ENCODE measurements at places on chromosomes 7 and 10.

DNA sequence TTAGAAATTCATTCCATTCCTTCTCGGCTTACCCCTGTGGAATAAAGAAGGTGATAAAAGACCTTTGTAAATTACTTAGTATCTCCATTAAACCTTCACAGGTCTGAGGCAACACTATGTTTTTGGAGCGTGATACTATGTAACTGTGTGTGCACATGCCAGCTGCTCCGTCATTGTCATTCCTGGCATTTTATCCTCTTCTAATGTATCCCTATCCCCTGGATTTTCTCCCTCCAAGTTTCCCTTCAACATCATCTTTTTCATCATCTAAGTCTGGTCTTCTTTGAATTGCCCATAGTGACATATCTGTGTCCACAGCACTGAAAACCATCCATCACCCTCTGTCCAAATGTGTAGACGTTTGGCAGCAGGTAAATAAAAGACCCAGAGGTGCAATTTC, 125.7 kb downstream of the TEX36 start:
- no peak for DNase-seq

- DNase-seq, result no peak
These were observed 117.0 kb downstream of the AASS start for GRCh38 chr7:122027058-122027457.

GRCh38 chr10:122568551-122568950, 8.0 kb downstream of the DMBT1 start:
- DNase-seq, result no peak

- no peak for DNase-seq
These were observed 13.4 kb downstream of the EBF3 start for GRCh38 chr10:129950676-129951075.

DNA sequence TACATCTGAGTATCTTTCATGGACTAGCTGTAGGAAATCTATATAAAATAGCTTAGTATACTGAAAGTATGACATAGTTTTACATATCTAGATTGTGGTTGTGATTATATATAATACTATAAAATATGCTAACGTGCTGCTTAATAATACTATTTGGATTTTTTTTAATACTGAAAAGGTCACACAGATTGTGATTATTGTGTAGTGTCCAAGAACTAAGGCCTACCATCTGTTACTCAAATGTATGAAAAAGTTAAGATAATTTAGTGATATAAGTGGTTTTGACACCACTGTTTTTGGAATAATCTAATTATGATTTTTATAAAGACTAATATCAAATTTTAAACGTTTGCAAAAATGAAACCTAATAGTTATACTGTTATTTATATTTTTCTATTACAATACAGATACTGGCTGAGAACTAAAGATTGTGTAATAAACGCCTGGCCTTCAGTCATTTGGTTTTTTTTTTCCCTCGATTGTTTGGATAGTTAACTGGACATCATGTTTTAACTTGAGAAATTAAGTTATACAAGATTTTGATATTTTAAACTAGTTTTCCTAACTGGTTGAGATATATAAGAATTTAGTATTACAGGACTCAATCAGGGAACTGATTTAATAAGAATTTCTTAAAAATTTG, 12.6 kb downstream of the PTEN start:
- no peak for DNase-seq

DNA sequence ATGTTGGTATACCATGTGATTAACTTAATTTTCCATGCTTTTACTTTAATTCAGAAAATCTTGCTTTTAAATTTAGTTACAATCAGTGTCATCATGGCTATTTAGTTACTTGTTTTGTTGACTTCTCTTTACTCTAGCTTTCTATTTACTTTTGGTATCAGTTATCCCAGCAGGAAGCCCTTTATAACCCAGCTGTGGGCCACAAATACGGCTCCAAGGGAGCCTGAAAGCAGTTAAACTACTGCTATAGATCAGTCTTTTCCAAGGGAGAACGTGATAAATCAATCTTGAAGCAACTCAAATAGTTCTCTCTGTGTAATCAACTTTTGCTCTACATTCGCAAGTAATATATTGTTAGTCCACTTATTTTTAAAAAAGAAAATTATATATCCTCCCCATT, 287.4 kb downstream of the CACNA2D1 start:
- no peak for DNase-seq

DNA sequence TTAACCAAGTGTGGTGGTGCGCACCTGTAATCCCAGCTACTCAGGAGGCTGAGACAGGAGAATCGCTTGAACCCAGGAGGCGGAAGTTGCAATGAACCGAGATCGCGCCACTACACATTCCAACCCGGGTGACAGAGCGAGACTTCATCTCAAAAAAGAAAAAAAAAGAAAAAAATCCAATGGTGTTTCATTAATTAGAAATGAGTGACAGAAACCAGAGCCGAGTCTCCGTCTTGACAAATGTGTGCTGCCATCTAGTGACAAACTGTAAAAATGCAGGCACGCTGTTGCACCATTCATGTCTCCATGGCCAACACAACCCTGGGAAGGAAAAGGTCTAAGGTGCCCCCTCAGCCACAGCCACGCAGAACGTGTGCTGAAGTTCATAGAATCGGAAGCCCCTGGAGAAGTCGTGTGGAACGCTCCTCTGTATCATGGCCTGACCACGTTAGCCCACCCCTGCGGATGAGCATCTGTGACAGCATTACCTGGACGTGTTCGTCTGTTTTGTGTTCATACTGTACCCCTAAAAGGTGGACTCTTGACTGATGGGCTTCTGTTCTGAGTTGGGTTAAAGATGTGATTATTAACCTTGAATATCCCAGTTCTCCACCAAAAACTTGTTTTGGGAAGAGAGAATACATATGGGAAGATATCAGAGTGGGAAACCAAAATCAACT, 94.9 kb downstream of the LYZL2 start:
- DNase-seq, result no peak

DNA sequence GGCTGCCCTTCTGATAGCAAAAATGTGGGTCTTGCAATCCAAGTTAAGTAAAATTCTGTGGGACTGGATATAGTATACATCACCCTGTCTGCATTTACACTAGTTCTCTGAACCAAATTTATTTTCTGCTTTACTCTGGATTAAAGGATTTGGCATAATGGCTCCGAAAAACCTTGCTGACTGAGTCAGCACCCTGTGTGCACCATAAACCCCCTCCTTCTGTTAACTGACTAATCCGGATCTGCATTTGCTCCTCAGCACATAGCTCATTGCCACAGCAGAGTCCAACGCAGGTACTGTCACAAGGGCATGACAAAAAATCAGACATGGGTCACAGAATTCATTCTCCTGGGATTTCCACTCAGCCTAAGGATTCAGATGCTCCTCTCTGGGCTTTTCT, 1.3 kb downstream of the OR2A5 start:
- DNase-seq, result no peak

GRCh38 chr7:112280267-112280666, 73.8 kb downstream of the ZNF277 start:
- no peak for DNase-seq

- no peak for DNase-seq
These were observed 202.1 kb downstream of the PRPF18 start for GRCh38 chr10:13788711-13789447.

DNA sequence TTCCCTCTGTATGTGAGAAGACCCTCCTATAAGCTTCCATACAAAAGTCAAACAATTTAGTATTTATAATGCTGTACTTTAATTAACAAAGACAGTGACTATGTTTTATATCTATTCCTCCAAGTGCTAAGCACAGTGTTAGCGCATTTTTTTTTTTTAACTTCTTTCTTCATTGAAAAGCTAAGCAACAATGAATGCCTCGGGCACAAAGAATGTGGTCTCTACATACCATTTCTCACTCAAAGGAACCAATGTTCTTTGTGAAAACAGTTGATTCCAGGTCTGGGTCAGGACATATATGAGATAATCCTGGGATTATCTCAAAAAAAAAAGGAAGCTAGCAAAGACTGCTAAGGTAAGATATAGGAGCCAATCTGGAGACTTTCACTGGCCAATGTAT, 26.2 kb upstream of the REEP3 start:
- no peak for DNase-seq

DNA sequence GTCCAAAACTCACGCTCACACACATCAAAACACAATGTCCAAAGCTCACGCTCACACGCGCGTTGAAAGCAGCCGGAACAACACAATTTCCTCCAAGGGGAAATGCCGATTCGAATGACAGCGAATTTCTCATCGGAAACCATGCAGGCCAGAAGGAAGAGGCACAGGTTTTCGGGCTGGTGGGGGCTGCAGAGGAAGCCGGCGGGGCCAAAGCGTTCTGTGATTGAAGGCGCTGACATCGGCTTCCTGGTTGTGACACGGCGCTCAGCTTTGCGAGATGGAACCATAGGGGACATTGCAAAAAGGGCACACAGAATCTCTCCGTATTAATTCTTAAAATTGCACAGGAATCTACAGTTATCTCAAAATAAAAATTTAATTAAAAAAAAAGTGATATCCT, 61.3 kb downstream of the FOXL3 start:
- DNase-seq, result peak; percentile 53

DNA sequence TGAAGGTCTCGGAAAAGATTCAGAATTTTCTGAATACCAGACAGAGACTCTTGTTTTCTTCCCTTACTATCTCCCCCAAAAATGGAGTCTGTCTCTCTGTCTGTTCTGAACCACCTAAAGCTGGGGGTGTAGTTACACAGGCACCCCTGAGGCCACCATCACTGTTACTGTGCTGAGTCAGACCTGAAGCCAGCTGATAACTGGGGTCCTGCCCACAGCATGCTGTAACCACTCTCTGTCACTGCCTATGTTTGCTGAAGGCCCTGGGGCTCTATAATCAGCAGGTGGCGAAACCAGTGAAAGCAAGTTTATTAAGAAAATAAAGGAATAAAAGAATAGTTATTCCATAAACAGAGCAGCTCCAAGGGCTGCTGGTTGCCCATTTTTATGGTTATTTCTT, 575.2 kb upstream of the POT1 start:
- no peak for DNase-seq

DNA sequence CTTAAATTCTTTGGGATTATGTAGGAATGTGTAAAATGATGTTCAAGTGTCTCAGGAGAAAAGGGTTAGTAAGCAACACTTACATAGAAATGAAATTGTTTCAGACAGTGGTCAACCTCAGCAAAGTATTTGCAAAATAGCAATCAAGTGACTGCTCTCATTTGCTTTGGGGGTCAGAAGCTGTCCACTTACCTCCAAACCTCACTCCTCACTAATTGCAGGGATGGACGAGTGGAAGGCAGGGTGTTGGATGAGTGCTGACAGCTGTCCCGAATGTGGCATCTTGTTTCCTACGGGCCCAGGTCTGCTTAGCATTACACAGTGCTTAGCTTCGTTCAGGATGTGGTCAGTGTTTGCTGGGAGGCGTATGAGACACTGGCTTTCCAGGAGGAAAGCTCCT, 437.0 kb downstream of the SUGCT start:
- DNase-seq, result no peak

DNA sequence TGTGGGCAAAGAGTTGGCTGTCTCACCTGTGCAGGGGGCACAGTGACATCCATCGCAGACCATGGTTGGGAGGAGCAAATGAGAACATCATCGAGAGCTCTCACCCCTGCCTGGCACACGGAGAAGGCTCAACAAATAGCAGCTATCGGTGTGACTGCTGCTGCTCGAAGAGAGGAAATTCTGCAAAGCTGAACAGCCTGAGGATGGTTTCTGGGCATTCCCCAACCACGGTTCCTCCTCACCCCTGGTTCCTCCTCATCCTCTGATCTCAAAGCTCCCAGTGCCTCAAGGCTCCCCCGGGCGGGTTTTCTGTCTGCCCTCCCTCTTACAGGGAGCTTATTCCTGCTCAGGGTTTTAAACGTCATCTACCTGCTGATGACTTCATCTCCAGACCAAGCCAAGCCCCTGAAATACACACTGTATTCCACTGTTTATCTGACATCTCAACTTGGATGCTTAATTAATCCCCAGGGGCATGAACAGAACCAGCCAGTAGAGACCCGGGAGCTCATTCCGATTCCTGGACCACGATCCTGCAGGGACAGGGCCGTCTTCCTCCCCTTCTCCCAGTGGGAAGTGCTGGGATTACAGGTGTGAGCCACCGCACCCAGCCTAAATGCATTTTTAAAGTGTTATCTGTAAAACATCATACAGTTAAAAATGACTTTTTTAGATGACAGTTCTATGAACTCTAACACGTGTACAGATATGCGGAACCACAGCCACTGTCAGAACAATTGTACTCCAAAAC, 19.5 kb upstream of the NOM1 start:
- DNase-seq, result no peak

DNA sequence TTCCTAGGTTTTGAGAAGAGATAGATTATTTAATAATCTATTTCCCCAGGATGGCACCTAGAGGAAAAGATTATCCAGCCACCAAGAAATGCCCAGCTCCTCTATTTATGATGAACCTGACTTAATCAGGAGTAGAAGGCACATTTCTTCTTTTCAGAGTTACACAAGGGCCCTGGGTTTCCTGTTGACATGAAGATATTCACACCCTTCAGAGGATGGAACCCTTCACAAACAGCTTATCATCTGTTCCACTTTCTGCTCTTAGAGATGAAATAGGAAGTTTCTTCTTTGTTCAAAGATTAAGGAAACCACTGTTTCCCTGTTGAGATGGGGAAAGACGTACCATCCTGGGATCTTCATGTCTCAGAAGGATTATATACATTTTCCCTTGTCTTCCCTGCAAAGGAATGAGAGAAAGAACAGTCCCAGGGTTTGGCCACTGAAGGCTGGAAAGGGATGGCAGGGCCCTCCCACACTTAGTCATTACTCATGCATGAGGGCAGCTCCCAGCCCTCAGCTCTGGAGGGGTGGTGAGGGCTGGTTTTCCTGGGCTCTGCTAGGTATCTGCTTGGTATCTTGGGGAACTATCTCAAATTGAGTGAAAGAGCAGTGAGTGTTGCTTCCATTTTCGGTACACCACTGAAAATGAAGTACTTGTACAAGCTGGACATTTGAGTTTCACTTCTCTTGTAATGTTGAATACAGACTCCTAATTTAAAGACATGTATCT, 64.0 kb downstream of the MTPAP start:
- DNase-seq, result no peak

GRCh38 chr7:26331789-26332188, 40.1 kb downstream of the SNX10 start:
- no peak for DNase-seq

DNA sequence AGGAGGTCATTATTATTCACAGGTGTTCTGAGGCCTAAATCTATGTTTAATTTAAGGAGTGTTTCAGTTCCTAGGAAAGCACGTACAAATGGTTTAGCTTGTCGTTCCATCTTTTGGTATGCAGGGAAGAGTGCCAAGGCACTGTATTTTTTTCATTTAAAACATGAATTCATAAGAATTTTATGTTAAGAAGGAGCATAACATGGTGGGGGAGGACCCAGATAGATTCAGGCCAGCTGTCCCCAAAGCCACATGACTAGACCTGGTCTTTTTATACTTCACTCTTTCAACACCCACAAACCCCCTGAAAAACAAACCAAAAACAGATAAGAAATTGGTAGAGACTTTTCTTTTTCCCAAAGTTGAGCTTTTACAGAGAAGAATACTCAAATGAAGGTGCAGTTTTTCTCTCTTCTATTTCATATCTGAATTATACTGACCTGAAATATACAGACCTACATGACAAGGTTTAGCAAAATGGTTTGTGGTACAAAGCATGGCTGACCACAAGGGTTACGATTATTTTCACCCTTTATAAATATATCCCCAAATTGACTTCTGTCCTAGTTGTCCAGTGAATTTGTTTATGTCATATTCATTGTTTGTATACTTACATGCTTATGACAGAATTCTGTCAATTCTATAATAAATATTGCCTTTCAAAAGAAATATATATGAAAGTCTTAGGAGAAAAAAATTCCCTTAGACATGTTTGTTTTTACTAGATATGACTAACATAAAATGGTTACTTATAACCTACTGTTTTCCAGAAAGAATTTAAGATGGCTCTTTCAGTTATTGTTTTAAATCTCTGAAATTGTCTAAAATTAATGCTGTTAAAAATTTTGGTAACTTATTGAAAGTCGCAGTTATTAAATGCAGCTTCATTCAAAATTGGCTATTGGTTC, 71.3 kb downstream of the AP3M1 start:
- DNase-seq, result no peak
